ENCODE measurements at places on chromosomes 11 and 22. TPM values are rescaled to one million over a fixed set of nuclear protein-coding genes. Genes with fewer than 3 reads are reported as not detected.

CENPM gene
- 2.3 TPM for total RNA-seq

SLC22A6 gene
- total RNA-seq = not detected

UBQLN3 gene
- 0.50 TPM for total RNA-seq

C11orf21 gene
- 12.1 TPM for total RNA-seq

KCNQ1OT1 gene
- 1.6 TPM for total RNA-seq

RABL2B gene
- 46.3 TPM for total RNA-seq

C11orf42 gene
- not detected for total RNA-seq

SCGB2A2 gene
- total RNA-seq = not detected

SESN3 gene
- total RNA-seq = 33.8 TPM

OR5AP2 gene
- total RNA-seq = not detected

APOL5 gene
- not detected for total RNA-seq

SCUBE1 gene
- 16.6 TPM for total RNA-seq

CRYBB3 gene
- total RNA-seq = 0.74 TPM

KRTAP5-1 gene
- total RNA-seq = not detected

POLR3H gene
- total RNA-seq = 39.0 TPM

APOL1 gene
- total RNA-seq = 85.8 TPM

FGF19 gene
- not detected for total RNA-seq

FOXRED1 gene
- total RNA-seq = 16.6 TPM

SLC17A6 gene
- not detected for total RNA-seq

PGM2L1 gene
- total RNA-seq = 5.2 TPM

KIRREL3 gene
- 0.15 TPM for total RNA-seq

CHRNA10 gene
- total RNA-seq = 1.7 TPM

HTR3B gene
- not detected for total RNA-seq

HEPN1 gene
- total RNA-seq = not detected
